Large intestine (tissue), 12 donors: ENCODE measurements at places on chromosomes 3 and 15. TPM values are rescaled to one million over a fixed set of nuclear protein-coding genes. Genes with fewer than 3 reads are reported as not detected.

The GAP43 gene
- 39.3 TPM for polyA plus RNA-seq

The ELL3 gene
- polyA plus RNA-seq = 38.9 TPM

The TMEM45A gene
- 10.6 TPM for polyA plus RNA-seq

The ERC2 gene
- 2.4 TPM for polyA plus RNA-seq

The MAP6D1 gene
- 1.5 TPM for polyA plus RNA-seq

The CAV3 gene
- 0.61 TPM for polyA plus RNA-seq

The EBLN2 gene
- 7.2 TPM for polyA plus RNA-seq

The VEPH1 gene
- 0.63 TPM for polyA plus RNA-seq

The EFCAB12 gene
- 1.5 TPM for polyA plus RNA-seq

The CP gene
- polyA plus RNA-seq = 0.57 TPM

The SLC12A8 gene
- polyA plus RNA-seq = 21.6 TPM

The FOXB1 gene
- 0.03 TPM for polyA plus RNA-seq

The CPNE4 gene
- 2.9 TPM for polyA plus RNA-seq

The ROPN1B gene
- 0.19 TPM for polyA plus RNA-seq

The CFAP161 gene
- 0.25 TPM for polyA plus RNA-seq

The LMAN1L gene
- polyA plus RNA-seq = not detected

The WNT5A gene
- polyA plus RNA-seq = 11.4 TPM

The SAMD7 gene
- polyA plus RNA-seq = not detected

The RLBP1 gene
- polyA plus RNA-seq = 2.8 TPM

The ATP2B2 gene
- polyA plus RNA-seq = 1.5 TPM

The SCG5 gene
- 22.2 TPM for polyA plus RNA-seq

The HTR3E gene
- 0.03 TPM for polyA plus RNA-seq

The LCTL gene
- polyA plus RNA-seq = 0.34 TPM

The DCUN1D1 gene
- polyA plus RNA-seq = 40.5 TPM

The GADL1 gene
- polyA plus RNA-seq = 0.04 TPM

The AAGAB gene
- polyA plus RNA-seq = 31.1 TPM

The RAB27A gene
- 28.1 TPM for polyA plus RNA-seq

The IL17RD gene
- 5.0 TPM for polyA plus RNA-seq

The KIF15 gene
- polyA plus RNA-seq = 7.6 TPM

The TMC3 gene
- 6.2 TPM for polyA plus RNA-seq

The ROBO2 gene
- 9.6 TPM for polyA plus RNA-seq

The MAPK6 gene
- 42.1 TPM for polyA plus RNA-seq

The GOLGA6L7 gene
- 0.18 TPM for polyA plus RNA-seq

The ZNF502 gene
- polyA plus RNA-seq = 9.9 TPM

The NEK10 gene
- polyA plus RNA-seq = 0.87 TPM

The A4GNT gene
- 0.07 TPM for polyA plus RNA-seq

The TPRA1 gene
- polyA plus RNA-seq = 23.8 TPM

The LYSMD2 gene
- polyA plus RNA-seq = 14.0 TPM

The PPP4R2 gene
- 69.6 TPM for polyA plus RNA-seq
